ENCODE measurements at places on chromosomes 11 and 22. TPM values are rescaled to one million over a fixed set of nuclear protein-coding genes. Genes with fewer than 3 reads are reported as not detected.

ZNF280A gene
- total RNA-seq, result not detected

MYBPC3 gene
- 15.6 TPM for total RNA-seq

GRM5 gene
- not detected for total RNA-seq

NEAT1 gene
- 253 TPM for total RNA-seq

C11orf91 gene
- not detected for total RNA-seq

OR5B21 gene
- not detected for total RNA-seq

GAL3ST1 gene
- total RNA-seq, result 3.5 TPM

PTS gene
- total RNA-seq, result 87.8 TPM

BBOX1 gene
- not detected for total RNA-seq

BRSK2 gene
- total RNA-seq, result not detected

KRTAP5-10 gene
- not detected for total RNA-seq

DNA sequence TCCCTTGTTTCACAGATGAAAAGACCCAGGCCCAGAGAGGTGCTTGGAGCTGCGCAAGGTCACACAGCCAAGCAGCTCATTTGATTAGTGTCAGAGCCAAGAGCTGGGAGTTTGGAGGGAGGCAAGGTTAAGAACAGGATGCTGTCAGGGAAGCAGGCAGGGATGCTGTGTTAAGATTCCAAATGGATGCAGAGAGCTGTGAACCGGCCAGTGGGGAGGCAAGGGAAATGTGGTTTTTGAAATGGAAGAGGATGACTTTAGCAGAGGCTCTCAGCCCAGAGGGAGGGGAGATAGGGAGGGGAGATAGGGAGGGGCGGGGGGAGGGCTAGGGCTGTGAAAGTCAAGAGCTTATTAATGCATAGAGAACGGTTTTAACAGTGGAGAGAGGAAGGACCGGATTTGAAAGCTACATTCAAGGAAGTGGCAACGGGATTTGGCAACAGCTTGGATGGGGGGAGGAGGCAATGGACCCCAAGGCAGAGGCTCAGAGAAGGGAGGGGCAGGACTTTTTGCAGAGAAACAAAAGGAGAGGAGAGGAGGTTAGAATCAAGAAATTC, 13.0 kb downstream of the RTN4RL2 start:
- DNase-seq, result no peak

- DNase-seq, result no peak
Observed at GRCh38 chr11:34460278-34460677, 21.5 kb downstream of the CAT start.

DNA sequence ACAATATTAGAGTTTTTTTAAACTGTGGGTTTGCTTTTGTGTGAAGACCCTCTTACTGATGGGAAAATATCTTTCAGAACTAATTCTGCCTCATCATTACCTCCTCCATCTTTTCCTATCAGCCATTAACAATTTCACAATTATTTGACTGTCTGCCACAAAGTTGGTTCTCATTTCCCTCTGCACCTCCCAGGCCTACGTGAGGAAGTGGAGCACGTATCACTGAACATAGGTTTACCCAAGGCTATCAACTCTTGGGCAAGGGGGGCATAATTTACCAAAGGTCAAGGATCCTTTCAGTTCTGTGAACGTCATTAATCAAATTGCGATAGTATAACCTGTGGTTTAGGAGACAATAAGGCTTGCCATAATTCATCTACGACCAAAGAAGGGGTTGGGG, 60.0 kb downstream of the LIF start:
- peak; percentile 56 for DNase-seq

DNA sequence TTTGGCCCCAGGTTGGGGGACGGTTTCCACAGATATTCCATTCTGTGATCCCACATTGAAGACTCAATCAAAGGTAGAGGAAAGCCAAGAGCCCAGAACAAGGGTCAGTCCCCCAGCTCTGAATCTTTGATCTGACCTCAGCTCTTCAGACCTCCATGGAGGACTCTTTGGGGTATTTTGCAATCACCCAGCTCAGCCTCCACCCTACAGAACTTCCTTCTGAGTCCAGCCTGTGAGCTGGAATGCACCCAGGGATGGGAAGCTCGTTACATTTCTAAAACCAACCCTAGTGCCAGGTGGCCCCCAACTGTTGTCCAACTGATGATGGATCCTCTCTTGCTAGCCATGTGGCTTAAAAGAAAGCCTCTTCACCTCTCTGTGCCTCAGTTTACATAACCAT, 335.3 kb downstream of the MN1 start:
- DNase-seq, result no peak

- no peak for DNase-seq
Observed at GRCh38 chr11:45155627-45156180, 9.3 kb downstream of the PRDM11 start.

GRCh38 chr11:61752117-61752924, at the start of gene MYRF:
MYRF (plus strand) TSS chr11:61752636; CDS start chr11:61752745, 109 bp downstream.
- DNase-seq, result peak; percentile 81

DNA sequence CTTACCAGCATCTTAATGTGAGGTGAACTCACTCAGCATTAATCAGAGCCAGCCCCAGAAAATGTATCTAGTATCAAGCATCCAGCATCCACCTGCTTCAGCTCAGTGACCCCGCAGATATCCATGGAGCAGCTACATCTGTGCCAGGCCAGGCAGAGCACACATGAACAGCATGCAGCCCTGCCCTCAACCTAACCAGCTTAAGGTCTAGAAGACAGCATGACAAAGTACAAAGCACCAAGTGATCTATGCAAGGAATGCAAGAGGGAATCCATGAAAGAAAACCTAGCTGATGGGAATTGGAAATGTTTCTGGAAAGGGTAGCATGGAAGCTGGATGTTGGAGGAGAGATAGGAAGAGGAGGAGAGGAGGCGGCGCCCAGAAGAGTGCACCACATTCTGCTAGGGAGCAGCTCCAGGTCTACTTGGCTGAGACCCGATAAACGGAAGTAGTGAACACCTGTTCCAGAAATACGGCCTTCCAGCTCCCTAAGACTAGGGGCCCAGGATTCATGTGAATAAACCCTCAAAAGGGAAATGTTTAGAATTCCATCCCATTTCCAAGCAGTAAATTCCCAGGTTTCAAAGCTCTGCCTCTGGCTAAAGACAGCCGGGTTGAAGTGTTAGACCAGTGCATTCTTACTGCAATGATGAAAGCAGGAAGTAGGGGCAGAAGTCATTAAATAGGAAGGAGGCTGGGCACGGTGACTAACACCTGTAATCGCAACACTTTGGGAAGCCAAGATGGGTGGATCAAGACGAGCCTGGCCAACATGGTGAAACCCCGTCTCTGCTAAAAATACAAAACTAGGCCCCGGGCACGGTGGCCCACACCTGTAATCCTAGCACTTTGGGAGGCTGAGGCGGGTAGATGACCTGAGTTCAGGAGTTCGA, 23.5 kb upstream of the L3MBTL2 start:
- DNase-seq, result no peak

DNA sequence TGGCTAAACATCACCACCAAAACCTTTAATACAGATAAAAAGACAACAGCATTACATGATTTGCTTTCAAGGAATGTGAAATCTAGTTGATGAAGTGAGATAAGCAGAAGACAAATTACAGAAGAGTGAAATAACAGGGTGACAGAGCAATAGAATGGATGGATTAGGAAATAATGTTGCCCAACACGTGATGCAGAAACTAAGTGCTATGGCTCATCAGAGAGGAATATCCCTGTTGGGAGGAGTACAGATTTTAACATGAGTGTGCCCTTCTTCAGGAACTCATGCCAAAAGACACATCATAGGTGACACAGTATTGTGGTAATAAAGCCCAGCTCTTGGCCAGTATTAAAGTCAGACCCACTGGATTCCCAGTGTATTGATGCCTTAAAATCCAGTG, 176.6 kb upstream of the RAG2 start:
- no peak for DNase-seq

DNA sequence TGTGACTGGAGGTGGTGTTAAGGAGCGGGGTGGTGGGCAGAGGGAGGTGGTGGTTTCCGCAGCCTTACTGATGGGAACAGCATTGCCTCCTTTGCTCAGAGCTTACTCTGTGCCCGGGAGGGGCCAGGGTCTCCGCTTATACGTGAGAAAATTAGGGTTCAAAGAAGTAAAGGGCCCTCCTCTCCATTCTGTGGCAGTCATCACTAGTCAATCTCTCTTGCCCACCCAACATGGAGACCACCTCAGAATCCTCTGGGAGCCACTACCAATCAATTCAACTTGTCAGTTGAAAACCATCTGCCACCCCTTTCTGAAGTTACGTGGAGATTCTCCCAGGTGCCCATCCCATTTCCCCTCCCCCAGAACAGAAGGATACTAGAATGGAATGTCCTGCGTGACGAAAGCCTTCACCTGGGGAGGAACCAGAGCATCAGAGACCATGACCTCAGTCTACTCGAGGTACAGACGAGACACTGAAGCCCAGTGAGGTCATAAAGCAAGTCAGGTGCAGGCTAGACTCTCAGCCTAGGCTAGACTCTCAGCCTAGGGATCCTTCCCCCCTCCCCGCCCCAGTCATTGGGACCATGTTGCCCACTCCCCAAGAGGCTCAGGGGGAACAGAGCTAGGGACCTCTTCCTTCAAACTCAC, 2.0 kb downstream of the SELENOM start:
- DNase-seq, result no peak

GRCh38 chr11:119323532-119324033, 6.7 kb upstream of the MCAM start:
- DNase-seq, result peak; percentile 82

DNA sequence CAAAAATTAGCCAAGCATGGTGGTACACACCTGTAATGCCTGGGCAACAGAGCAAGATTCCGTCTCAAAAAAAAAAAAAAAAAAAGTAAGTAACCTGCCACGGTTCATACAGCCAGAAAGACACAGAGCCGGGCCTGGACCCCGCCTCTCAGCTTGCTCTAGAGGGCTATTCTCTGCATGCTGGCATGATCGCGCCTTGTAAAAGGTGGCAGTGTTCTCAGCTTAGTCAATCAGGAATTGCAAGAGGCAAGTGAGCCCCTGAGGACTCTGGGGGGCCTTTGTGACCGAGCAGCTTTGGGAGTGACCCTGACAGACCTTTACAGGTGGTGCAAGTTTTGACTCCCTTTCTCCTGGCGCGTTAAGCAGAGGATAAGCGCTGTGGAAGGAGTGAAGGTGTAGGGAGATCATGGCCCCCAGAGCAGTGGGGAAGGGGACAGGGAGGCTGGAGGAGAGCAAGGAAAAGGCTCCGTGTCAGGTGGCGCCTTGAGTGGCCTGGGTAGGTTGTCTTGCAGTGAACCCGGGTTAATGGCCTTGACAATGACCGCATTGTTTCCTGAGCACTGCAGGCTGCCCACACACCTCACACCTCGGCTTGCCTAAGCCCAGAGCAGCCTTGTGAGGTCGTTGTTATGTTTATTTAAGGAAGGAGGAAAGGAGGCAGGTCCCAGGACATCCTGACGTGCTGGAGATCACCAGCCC, 48.9 kb downstream of the CDPF1 start:
- peak; percentile 43 for DNase-seq

DNA sequence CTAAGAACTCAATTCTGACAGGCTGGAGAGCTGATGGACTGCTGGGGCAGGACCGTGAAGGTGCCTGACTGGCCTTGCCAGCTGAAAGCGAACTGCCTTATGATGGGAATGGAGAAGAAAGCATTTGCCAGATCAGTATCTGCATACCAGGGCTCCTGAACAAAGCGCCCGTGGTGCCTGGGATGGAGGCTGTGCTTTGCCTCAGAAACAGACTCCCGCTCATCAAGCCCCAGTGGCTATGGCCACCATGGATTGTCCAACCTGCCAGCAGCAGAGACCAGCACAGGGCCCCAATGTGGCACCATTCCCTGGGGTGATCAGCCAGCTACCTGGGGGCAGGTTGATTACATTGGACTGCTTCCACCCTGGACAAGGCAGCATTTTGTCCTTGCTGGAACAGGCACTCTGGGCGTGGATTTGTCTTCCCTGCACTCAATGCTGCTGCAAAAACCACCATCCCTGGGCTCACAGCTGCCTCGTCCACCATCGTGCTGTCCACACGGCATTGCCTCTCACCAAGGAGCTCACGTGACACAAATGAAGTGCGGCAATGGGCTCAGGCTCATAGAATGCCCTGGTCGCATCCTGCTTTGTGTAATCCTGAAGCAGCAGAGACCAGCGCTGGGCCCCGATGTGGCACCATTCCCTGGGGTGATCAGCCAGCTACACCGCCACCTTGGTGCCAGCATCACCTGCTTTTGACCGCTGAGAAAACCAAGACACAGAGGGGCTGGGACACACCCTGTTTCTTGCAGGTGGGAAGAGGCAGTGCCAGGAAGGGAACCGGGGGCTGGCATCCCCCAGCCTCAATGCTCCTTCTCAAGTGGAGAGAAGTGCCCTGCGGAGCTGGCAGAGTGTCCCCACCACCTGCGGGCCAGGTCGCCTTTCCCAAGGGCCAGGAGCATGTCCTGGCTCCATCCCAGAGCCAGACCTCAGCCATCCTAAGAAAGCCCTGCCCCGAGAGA, 1367.5 kb downstream of the BRD1 start:
- DNase-seq, result no peak

DNA sequence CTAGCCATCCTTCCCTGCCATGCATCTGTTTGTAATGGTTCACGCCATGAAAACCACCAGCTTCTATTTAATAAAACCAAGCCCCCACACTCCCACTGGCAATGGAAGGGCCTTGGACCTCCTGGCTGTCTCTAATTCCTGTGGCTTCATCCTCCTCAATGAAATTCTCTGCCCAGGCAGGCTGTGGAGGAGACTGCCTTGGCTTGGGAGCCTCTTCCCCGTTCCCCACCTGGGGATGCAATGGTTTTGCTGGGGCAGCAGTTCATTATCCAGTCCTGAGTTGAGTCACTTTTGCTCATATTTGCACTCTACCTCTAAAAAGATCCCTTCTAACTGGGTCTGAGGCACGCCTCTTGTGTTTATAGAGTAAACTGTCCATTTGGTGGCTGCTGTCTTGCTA, 515.8 kb downstream of the NTM start:
- no peak for DNase-seq

GRCh38 chr22:35605851-35606481, 11.2 kb downstream of the MB start:
- no peak for DNase-seq

DNA sequence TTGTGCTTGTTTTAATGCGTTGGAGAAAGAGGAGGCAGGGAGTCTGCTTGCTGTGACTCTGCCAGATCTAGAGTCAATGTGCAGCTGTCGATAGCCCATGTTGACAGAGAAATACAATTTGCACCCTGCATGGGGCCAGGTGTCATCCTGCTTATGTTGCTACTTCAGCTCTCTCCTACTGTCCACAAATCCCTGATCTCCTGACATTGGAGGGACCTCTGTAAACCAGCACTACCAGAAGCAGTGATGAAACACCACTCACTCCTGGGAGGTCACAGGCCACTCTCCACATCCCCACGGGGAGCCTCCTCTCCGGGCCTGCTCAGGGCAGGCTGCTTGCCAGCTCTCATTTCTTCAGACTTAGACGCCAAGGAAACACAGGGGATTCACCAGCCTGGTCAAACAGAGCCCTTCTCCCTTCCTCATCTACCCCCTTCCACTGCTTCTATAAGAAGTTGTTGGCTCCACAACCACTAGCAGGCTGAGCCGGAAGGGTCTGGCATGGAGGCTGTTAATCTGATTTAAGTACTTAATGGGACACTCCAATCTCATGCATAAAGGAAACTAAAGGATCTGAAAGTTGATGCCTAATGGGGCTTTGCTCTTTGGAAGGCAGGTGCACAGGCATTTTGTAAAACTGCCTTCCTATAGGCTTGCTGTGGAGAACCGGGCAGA, 29.9 kb upstream of the CSNK2A3 start:
- no peak for DNase-seq
